Lung (tissue), 17 donors: ENCODE measurements at places on chromosomes 16 and 17. TPM values are rescaled to one million over a fixed set of nuclear protein-coding genes. Genes with fewer than 3 reads are reported as not detected.

DNA sequence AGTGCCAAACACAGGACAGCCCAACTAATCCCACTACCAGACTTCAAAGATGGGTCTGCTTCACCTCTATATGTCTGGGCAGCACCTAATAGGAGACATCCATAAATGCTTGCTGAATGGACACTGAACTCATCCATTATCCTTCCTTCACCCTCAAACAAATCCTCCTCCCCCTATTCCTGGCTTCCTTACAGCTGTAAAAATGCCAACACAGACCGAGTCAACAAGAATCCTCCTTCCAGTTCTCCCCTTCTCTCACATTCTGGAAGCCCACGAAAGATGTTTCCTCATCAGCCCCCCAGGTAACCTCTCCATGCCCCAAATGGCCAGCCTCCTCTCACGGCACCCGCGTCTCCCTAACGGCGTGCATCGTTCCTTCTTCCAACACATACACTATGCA, 12.3 kb downstream of the PELP1 start:
- H3K27ac ChIP-seq = no peak overlapping the region
- peaks cover 4% of the 10 kb centered on the region for H3K4me1 ChIP-seq
- H3K4me3 ChIP-seq = no peak overlapping the region
- peaks cover 10% of the 10 kb centered on the region for H3K36me3 ChIP-seq

DNA sequence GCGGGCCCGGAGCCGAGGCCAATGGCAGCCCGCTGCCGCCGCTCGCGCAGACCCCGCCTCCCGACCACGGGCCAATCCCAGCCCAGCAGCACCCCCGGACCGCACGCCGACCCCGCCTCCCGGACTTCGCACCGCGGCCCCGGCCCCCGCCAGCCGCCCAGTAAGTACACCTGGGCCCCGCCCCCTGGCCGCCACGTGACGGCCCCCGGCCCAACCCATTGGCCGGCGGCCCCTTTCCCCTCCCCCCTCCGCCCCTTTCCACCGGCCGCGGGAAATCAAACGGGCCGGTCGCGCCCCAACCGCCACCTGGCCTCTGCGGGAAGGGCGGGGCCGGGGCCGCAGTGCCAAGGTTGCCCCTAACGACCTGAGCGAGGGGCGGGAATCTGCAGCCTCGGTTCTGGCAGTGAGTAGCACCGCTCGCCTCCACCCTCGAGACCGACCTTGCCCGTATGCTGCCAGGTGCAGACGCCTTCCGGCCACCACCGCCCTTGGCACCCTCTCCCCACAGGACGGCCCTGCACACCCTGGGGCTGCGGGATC, at the start of gene YBX2:
TSS of gene YBX2 (minus strand) at position 26 of the 540 bp plus-strand sequence. CDS start 139 bp downstream, outside the sequence.
- H3K4me3 ChIP-seq = no peak within 1 kb of the TSS
- H3K27me3 ChIP-seq = peaks cover 22% of the 10 kb centered on the region
- peaks cover 14% of the 10 kb centered on the region for H3K4me1 ChIP-seq
- H3K27ac ChIP-seq = no peak within 1 kb of the TSS
- peak; percentile 66 for DNase-seq

The KREMEN2 gene
- polyA plus RNA-seq = 0.14 TPM

The SCGB1C2 gene
- polyA plus RNA-seq = not detected

DNA sequence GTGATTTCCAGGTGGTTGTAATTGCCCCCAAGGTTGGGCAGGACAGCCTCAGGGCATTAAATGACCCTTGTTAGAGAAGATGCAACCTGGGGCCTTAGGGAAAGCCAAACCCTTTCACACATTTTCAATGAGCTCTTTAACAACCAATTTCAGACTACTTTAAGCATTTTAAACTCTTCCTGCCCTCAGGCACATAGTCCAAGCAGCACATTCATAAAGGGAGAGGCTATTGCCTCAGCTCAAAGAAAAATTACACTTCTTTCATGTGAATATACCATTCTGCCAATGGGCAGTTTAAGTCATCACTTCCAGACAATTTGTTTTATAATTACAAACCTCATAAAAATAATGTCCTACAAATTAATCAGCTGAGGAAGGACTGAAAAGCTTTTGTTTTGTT, 544.5 kb downstream of the NPIPA7 start:
- no peaks in the 10 kb centered on the region for H3K4me1 ChIP-seq
- H3K4me3 ChIP-seq = no peak overlapping the region
- no peak for DNase-seq
- H3K27me3 ChIP-seq = peaks cover 3% of the 10 kb centered on the region
- H3K36me3 ChIP-seq = no peaks in the 10 kb centered on the region

DNA sequence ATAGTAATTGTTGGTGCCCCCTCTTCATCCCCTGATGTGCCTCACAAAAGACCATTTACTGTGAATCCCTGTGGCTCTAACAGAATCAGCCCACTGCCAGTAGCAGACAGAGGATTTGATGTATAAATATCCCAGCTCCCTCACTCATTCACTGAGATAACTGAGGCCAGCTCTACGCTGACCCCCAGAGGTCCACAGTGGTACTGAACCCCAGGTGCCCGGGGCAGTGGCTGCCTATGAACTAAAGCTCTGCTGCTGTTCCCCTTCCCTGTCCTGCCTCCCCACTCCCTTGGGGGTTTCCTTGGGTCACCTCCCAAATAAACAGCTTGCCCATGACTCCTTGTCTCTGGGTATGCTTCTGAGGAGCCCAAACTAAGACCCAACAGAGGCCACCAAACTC, 295.8 kb downstream of the FOXL1 start:
- no peak for DNase-seq
- H3K36me3 ChIP-seq = no peaks in the 10 kb centered on the region
- no peak overlapping the region for H3K4me3 ChIP-seq
- H3K27ac ChIP-seq = no peak overlapping the region
- no peaks in the 10 kb centered on the region for H3K4me1 ChIP-seq

DNA sequence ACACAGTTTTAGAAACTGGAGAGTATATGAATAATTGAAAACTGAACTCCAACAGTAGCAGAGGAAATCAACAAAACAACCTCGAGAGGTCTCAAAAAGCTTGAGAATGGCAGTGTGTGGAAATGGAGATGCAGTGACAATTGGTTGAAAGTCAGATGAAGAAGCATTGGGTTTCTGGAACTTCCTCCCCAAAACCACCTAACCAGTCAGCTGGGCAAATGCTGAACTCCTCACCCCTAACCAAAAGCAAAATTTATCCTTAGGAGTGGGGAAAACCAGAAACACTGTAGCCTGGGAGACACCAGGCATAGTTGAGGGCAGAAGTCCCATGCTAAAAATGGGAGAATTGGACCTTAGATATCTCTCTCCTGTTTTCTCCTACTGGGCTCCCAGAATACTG, 109.9 kb downstream of the TANC2 start:
- no peak for DNase-seq
- H3K27me3 ChIP-seq = no peaks in the 10 kb centered on the region
- H3K4me3 ChIP-seq = no peak overlapping the region
- no peaks in the 10 kb centered on the region for H3K4me1 ChIP-seq
- no peaks in the 10 kb centered on the region for H3K36me3 ChIP-seq
- H3K27ac ChIP-seq = no peak overlapping the region

The NPIPB5 gene
- 101 TPM for polyA plus RNA-seq

The TRIM72 gene
- 0.03 TPM for polyA plus RNA-seq

GRCh38 chr17:43400943-43401717, 2.3 kb downstream of the ARL4D start:
- H3K36me3 ChIP-seq = no peaks in the 10 kb centered on the region
- DNase-seq = no peak
- H3K4me1 ChIP-seq = peaks cover 25% of the 10 kb centered on the region
- H3K27me3 ChIP-seq = no peaks in the 10 kb centered on the region

GRCh38 chr17:44130693-44131349, 7.4 kb upstream of the HDAC5 start:
- H3K36me3 ChIP-seq = no peaks in the 10 kb centered on the region
- no peak for DNase-seq
- H3K27me3 ChIP-seq = no peaks in the 10 kb centered on the region
- no peak overlapping the region for H3K4me3 ChIP-seq
- no peaks in the 10 kb centered on the region for H3K4me1 ChIP-seq

- H3K27me3 ChIP-seq = no peaks in the 10 kb centered on the region
- peaks cover 3% of the 10 kb centered on the region for H3K36me3 ChIP-seq
- H3K4me1 ChIP-seq = peaks cover 14% of the 10 kb centered on the region
- no peak overlapping the region for H3K4me3 ChIP-seq
- DNase-seq = no peak
These were observed 5.7 kb downstream of the GGA2 start for GRCh38 chr16:23504453-23505179.

GRCh38 chr17:29566473-29567303, at the start of gene ABHD15:
ABHD15 (minus strand) TSS chr17:29567037; CDS start chr17:29566966, 71 bp downstream.
- peaks cover 6% of the 10 kb centered on the region for H3K27me3 ChIP-seq
- H3K4me3 ChIP-seq = peak within 1 kb of the TSS; percentile 61
- peak within 1 kb of the TSS; percentile 92 for H3K27ac ChIP-seq
- H3K4me1 ChIP-seq = peaks cover 23% of the 10 kb centered on the region

The IKZF3 gene
- 1.4 TPM for polyA plus RNA-seq

The SPIRE2 gene
- 6.5 TPM for polyA plus RNA-seq

The NXN gene
- polyA plus RNA-seq = 30.5 TPM

DNA sequence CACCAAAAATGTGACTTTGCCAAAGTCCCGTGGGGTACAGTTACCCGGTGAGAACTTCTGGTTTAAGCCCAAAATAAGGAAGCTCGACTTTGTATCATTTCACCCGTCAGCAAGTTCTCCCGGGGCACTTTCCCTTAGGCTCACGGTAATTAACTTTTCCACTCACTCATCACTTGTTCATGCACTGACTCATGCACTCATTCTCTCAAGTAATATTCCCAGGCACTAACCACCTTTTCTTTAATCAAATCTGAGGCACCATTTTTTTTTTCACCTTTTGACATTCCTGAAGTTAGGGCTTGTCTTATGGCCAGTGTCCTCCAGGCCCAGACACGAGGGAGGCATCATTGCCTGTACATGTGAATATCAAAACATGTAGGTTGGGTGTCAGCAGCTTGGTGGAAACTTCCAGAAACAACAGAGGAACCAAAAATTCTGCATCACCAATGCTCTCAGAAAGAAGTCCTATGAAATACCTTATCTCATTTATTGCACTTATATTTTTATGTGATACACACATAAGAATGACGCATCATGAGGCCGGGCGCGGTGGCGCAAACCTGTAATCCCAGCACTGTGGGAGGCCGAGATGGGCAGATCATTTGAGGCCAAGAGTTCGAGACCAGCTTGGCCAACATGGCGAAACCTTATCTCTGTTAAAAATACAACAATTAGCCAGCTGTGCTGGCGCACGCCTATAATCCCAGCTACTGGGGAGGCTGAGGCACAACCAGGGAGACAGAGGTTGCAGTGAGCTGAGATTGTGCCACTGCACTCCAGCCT, 36.1 kb upstream of the ATP2C2 start:
- no peaks in the 10 kb centered on the region for H3K27me3 ChIP-seq
- DNase-seq = no peak
- no peak overlapping the region for H3K27ac ChIP-seq
- no peak overlapping the region for H3K4me3 ChIP-seq
- H3K4me1 ChIP-seq = no peaks in the 10 kb centered on the region
- H3K36me3 ChIP-seq = no peaks in the 10 kb centered on the region

DNA sequence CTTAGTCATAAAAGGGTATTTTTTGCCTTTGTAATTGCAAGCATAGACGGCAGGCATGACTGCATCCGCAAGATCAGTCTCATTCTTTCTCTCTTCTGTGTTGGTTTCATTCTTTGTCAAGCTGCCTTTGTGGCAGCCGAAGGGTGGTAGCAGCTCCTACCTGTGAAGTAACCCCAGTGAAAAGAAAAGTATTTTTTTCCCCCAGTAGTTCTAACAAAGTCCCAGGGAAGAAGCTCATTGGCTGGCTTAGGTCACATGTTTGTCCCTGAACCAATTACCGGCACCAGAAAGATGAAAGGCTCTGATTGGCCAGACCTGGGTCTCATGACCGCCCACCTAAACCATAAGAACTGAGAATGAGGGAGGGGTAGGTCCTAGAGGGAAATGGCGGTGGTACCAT, 110.7 kb downstream of the RAP1GAP2 start:
- no peaks in the 10 kb centered on the region for H3K27me3 ChIP-seq
- H3K4me1 ChIP-seq = peaks cover 5% of the 10 kb centered on the region
- H3K4me3 ChIP-seq = no peak overlapping the region
- no peak overlapping the region for H3K27ac ChIP-seq
- no peak for DNase-seq

The CD300A gene
- 66.3 TPM for polyA plus RNA-seq

- no peak for DNase-seq
- H3K27me3 ChIP-seq = peaks cover 57% of the 10 kb centered on the region
- peak within 1 kb of the TSS; percentile 42 for H3K4me3 ChIP-seq
- H3K4me1 ChIP-seq = no peaks in the 10 kb centered on the region
These were observed at the start of gene ALOXE3 for GRCh38 chr17:8117980-8118768. ALOXE3 (minus strand) TSS chr17:8118514; CDS start chr17:8117990, 524 bp downstream.

The AKAP1 gene
- polyA plus RNA-seq = 26.9 TPM

- peak overlapping the region; percentile 22 for H3K27ac ChIP-seq
- no peak overlapping the region for H3K4me3 ChIP-seq
- H3K36me3 ChIP-seq = no peaks in the 10 kb centered on the region
- H3K27me3 ChIP-seq = no peaks in the 10 kb centered on the region
- no peak for DNase-seq
These were observed 66.9 kb downstream of the RAI1 start for GRCh38 chr17:17748179-17748578.

The PRKCA gene
- 3.4 TPM for polyA plus RNA-seq

DNA sequence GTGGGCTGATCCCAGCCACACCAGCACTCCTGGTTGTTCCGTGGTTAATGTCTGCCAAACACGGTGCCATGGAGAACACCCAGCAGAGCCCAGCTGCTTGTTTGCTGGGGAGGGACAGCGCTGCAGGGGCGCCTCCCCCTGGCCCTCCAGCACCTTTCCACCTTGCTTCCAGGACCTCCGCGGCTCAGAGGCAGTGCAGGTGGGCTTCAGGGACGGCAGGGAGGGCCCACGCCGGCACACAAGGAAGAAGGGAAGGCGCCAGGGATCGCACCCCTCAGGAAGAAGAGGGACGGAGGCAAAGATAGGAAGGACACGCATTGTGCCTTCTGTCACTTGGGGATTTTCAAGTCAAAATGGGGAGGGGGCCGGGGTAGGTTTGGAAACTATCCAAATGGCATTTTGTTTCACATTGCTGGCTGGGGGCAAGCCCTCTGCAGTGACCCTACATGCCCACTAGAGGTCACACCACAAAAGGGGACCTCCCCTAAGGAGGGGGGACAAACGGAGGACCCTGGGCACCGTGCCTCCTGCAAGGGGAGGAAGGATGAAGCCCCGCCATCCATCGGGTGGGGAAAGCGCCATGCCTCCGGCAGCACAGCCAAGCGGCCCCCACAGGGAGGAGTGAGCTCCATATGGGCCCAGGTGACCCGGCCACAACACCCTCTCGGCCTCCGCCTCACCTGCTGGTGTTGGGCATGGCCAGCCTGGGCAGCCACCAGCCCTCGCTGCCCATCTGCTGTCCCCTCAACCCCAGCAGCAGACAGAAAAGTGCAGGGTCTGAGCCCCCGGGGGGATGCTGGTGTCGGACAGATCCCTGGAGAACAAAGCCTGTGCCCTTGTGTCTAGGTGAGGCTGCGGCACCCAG, 7.5 kb upstream of the C16orf95 start:
- H3K27me3 ChIP-seq = no peaks in the 10 kb centered on the region
- no peaks in the 10 kb centered on the region for H3K36me3 ChIP-seq
- no peaks in the 10 kb centered on the region for H3K4me1 ChIP-seq
- H3K27ac ChIP-seq = no peak overlapping the region
